ENCODE measurements at places on chromosomes 11 and 22.
A peak's percentile ranks its signal among the peaks of the same experiment; 100 is the strongest.

GRCh38 chr11:68960294-68961071 lies 20.3 kb downstream of the MRGPRD start:
- no peak for DNase-seq

GRCh38 chr11:61019832-61020405 lies 48.4 kb downstream of the CD6 start:
- no peak for DNase-seq

- DNase-seq: peak; percentile 27
These were observed 10.9 kb upstream of the TNNT3 start for GRCh38 chr11:1908618-1909017.

DNA sequence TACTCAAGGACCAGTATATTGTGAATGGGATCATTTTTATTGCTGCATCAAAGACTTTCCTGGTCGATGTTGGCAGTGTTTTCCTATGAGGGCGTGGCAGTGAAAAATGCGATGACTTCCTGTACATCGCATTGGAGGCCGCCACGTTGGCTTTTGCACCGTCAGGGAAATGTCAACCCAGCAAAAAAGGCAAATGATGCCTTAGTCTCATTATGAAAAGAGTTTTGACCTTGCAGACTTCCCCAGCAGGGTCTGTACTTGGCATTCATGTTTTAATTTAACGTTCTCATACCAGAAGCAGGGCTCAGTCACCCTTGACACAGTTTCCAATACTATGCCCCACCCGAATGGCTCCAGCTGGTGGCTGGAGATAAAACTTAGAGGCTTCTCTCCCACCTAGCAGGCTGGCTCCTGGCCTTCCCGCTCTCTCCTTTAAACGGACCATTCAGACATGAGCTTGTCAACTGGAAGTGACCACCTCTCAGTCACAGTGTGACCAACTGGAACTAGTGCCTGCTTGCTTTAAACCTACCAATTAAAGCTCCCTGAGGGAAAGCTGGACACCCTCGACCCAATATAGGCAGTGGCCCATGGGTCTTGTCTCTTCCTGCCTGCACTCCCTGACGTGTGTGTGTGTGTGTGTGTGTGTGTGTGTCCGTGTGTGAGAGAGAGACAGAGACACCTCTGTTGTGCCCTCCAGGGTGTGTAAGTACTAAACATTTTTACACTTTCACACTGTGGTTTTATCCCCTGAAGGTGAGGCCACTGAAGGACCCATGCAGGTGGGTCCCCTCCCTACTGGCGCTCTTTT lies 8.7 kb upstream of the GDPD5 start:
- DNase-seq: no peak

GRCh38 chr22:20418211-20418788 lies 19.3 kb downstream of the SCARF2 start:
- peak; percentile 90 for DNase-seq
